Activated CD8-positive, alpha-beta memory T cell treated with anti-CD3 and anti-CD28 coated beads, Interleukin-2, amount 50 U/mL, for 4 hours (primary cell): ENCODE measurements at places on chromosomes 5 and 9.

GRCh38 chr9:120944434-120944843, 17.8 kb upstream of the TRAF1 start:
- no peak for DNase-seq

- no peak for DNase-seq
Measured at GRCh38 chr5:493119-493701, 31.0 kb downstream of the SLC9A3 start.

GRCh38 chr5:94463739-94464138, 154.7 kb downstream of the KIAA0825 start:
- no peak for DNase-seq

DNA sequence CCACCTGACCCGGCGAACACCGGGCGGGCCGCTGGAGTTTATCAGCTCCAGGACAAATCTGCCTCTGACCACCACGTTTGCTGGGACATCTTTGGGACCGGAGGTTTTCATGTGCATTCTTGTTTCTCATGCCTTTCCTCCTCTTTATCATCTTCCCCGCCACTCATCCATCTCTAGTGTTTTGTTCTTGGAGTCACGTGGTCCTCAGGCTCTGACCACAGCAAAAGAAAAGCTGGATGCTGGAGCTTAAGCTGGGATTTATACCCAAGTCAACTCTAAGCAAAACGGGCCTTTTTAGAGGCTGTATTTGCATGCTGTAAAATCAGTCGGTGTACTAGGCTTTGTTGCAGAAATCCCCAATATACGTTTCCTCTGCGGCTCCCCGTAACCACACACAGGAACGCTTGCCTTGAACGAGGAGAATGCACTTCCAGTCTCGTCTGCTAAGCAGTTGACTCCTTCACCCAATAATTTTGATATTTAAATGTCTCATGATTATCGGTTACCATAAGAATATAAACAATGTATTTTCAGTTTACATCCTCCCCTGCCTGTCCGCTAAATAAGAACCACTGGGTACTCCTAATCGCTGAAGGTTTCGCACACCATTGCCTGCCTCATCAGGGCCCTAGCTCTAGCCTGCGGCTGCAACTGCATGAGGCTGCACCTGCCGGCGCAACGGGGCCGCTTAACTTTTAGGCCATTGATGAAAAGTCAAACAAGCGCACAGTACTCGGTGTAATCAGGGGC, 560 bp upstream of the NDUFS6 start:
- no peak for DNase-seq

DNA sequence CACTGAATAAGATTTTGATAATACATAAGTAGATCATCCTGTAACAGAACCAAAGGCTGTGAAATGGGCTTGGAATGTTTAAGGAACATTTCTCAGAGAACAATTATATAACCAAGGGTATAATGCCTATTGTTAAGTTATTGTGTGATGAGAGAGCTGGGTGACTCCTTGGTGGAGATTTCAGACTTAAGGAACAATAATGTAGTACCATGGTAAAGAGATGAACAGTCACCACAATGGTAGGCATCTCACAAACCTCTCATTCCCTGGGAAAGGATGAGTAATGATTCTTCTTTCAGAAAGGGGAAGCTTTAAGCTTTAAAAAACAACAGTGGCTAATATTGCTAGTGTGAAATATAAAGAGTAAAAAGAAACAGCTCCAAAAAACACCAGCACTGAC, 147.4 kb downstream of the TRIM36 start:
- no peak for DNase-seq

- DNase-seq: no peak
Measured at GRCh38 chr5:169300468-169301385, at the start of gene SLIT3. SLIT3 (minus strand) TSS chr5:169301139; CDS start chr5:169300709, 430 bp downstream.

DNA sequence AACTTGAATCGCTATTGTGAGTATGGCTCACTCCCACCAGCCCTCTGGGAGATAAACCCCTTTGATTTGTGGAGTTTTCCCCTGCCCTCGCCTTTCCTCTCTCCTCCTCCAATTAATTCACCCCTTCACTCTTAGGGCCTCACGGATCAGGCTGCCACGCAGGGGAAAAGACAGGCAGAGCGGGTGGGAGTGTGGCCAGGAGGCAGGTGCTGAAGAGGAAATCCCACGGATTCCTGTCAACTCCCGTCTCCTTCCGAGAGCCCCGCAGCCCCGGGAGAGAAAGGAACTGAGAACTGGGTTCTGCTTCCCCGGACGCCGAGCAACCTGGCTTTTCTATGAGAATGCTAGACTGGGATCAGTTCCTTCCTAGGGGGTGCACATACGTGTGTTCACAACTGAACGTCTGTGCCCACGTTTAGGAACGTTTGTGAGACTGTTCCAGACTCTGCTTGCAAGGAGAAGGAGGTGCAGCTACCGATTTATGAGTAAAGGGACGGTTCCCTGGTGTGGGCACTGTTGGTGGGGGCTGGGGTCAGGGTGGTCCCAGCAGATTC, 314.5 kb upstream of the TLE4 start:
- DNase-seq: no peak

DNA sequence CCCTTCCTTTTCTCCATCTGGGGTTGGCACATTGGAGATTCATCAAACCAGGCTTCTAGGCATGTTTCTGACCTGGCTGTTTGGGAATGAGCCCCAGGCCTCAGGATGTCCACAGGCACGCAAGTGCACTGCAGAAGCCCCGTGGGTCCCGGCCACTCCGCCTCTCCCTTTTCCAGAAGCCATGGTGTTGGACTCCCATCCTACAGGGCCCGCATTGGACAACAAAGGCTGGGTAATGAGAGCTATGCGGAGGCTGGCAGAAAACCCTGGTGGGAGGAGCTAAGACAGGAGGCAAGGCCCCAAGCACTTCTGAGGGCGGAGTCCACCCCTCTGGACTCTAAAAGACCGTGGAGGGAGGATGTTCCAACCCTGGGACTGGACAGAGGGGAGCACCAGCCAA, 160.6 kb downstream of the OLFM1 start:
- no peak for DNase-seq

GRCh38 chr5:172436879-172437369, 17.4 kb downstream of the SH3PXD2B start:
- DNase-seq: no peak

DNA sequence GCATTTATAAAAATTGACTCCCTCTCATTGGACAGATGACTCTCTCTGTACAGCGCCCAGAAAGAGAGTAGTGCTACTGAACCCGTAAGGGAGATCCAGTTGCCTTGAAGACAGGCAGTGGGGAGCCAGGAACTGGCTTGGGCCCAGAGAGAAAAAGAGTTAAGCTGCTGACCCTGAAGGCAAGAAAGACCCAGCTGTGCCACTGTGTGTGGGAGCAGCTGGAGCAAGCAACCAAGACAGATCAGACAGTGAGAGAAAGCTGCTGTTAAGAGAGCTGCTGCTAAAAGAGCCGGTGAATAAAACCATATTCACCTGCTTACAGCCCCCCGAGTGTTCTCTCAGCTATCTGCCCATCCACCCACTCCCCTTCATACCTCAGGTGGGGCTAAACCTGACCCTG, 149.7 kb upstream of the ADAMTS16 start:
- DNase-seq: no peak

GRCh38 chr9:104923740-104924139, 4.2 kb downstream of the ABCA1 start:
- DNase-seq: no peak

DNA sequence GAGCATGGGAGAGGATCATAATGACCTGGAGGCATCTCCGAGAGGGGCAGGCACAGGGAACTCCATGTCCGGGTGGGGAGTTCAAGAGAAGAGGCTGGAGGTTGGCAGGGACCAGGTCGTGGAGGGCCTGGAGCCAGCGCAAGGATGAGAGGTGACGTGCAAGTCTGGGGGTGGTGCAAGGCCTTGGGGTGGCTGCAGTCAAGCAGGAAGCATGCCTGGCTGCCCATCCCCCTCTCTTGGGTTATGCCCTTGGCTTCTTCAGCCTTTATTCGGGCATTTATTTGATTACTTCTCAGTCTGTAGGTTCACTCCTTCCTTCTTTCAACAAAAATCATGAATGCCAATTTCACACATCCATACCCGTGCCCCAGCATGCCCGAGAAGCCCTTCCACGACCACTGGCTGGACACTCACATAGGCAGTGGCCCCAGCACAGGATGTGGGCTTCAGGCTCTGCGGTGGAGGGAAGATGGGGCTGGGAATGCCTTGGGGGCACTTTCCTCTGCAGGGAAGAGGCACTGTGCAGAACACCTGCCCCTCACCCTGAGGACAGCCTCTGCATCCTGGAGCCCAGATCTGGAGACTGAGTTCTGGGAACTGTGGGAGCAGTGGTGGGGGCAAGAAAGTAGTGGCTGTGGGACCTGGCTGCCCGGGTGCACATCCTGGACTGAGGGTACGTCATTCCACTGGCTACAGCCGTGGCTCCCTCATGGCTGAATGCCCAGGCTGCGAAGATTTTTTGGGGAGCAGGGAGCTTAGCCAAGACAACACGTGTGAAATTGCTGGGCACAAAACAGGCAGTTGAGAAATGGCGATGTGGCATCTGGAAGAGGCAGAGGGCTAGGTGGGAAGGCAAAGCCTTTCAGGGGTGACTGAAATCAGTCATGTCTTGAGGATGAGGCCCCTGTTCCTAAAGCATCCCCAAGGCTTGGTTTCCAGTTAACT, 38.6 kb downstream of the CRB2 start:
- DNase-seq: no peak

- no peak for DNase-seq
Measured at GRCh38 chr5:52769061-52769460, 18.7 kb upstream of the ITGA1 start.

GRCh38 chr5:140202078-140202477, 27.1 kb downstream of the CYSTM1 start:
- DNase-seq: no peak

DNA sequence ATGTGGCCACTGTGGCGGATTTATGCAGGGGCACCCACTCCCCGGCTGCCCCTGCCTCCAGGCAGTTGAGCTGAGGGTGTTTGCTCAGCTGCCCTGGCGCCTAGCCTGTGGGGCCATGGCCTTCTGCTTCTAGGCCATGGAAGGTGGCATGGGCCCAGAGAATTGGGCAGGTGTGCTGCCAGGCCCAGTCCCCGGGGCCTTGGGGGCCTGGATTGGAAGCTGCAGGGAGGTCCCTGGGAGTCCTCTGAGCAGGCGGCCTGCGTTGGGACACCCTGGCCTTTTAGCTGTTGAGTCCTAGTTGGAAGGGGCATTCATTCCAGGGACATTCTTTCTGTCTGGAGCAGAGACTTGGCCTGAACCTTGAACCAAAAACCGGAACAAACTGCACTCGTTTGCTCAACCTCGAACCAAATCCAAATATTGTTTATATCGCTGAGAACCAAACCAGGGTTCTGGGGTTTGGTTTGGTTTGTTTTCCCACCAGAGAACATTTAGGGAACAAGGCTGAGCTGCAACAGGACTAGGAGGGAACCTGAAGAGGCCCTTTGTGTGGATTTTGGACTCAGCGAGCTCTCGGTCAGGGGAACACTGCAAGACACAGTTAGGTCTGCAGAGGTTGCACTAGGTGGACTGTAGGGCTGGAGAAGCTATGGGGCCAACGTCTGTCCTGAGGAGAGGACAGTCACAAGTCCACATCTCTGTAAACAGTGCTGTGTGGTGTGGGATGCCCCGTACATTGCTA, 116.8 kb downstream of the BOD1 start:
- no peak for DNase-seq

GRCh38 chr9:106038266-106039001, 344.1 kb downstream of the TMEM38B start:
- DNase-seq: no peak

- no peak for DNase-seq
Measured at GRCh38 chr5:147966829-147967228, 60.5 kb upstream of the C5orf46 start.

DNA sequence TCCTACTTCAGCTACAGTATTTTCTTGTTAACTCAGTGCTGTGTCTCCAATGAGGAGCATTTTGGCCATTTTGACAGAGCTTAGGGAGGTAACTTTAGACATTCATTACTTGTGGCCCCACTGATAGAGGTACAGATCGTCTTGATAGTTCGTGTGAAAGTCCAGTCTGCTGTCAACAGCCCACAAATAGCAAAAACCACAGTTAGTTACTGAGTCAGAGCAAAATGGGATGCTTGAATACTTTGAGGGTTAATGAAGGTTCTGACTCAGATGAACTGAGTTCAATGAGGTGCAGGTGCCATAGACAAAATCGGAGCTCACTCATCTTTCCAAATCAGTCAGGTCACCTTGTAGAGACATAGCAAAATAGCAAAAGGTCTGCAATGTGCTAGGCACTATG, 163.1 kb upstream of the TLE4 start:
- DNase-seq: no peak

GRCh38 chr9:133998915-133999595, 6.9 kb upstream of the VAV2 start:
- DNase-seq: no peak

DNA sequence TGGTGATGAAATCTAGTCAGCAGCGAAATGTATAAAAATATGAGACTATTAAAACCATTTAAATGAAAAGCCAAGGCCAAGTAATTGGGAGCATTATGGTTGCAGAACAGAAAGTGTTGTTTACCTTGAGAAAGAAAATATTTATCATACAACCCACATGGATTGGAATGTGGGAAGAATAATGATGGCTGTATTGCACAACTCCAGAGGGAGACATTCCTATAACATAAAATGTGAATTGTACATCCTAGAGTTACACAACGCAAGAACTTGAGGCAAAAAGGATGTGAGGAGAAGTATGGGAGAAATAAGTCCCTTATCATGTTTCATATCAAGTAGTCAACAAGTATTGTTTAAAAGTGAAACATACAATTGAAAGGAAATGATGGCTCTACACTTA, 1014.0 kb upstream of the SEMA6A start:
- DNase-seq: no peak

DNA sequence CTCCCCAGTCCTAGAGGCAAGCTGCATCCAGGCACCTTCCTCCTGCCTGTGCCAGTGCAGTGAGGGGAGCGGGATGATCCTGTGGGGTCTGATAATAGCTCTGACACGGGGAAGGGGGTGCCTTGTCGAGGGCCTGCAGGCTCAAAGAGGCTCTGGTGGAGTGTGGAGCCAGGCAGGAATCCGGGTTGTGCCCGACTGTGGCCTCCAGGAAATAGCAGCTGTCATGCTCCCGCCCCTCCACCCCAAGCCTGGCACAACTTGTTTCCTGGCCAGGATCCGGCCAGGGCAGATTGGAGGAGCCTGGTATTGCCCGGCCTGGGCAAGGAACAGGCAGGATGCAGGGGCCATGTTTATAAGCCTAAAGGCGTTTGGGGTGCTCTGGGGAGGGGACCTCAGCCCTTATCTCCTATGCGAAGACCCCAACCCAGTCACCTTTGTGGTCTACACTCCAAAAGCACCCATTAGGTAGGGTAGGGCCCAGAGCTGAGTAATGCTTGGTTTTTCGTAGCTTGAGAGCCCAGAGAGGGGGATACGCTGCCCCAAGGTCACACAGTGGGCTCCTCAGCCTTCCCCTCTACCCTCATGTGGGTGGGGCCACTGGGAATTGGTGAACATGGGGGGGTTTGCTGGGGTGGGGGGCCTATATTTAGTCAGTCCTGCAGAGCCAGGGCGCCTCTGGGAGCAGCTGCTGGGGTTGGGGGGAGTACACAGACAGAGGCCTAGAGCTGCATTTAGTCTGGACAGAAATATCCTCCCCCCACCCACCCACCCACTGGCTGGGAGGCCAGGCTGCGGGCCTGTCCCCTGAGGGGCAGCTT, 12.2 kb downstream of the CXXC5 start:
- no peak for DNase-seq
